Smooth muscle cell of the coronary artery (primary cell): ENCODE measurements at places on chromosomes 12 and 14. TPM values are rescaled to one million over a fixed set of nuclear protein-coding genes. Genes with fewer than 3 reads are reported as not detected.

Gene CFAP54
- 1.1 and 1.6 TPM in 2 replicates for total RNA-seq

Gene ZDHHC22
- total RNA-seq, result not detected in 2 replicates

Gene ACVRL1
- total RNA-seq, result 109 and 133 TPM in 2 replicates

Gene ACAD10
- 9.9 and 10.1 TPM in 2 replicates for total RNA-seq

Gene NID2
- total RNA-seq, result 131 and 145 TPM in 2 replicates

Gene AQP6
- under 0.01 TPM in 1 of 2 replicates, not detected in the other for total RNA-seq

Gene GPR84
- not detected in 2 replicates for total RNA-seq

Gene DHRS2
- 0.08 and 0.12 TPM in 2 replicates for total RNA-seq

Gene CCDC38
- not detected in 2 replicates for total RNA-seq

Gene CLEC2A
- total RNA-seq, result 5.6 TPM in 1 of 2 replicates, not detected in the other

Gene SELPLG
- 0.68 and 1.5 TPM in 2 replicates for total RNA-seq

Gene RNF212B
- not detected in 2 replicates for total RNA-seq

Gene OTOGL
- 0.08 and 0.12 TPM in 2 replicates for total RNA-seq

Gene GLT1D1
- under 0.01 TPM in 1 of 2 replicates, not detected in the other for total RNA-seq

Gene PRDM4
- total RNA-seq, result 11.4 and 15.2 TPM in 2 replicates

Gene RNASE11
- total RNA-seq, result not detected in 2 replicates

Gene AQP5
- 0.60 and 0.82 TPM in 2 replicates for total RNA-seq
